ENCODE measurements at places on chromosomes 3 and 15.

GRCh38 chr3:27567251-27567650 is 83.1 kb upstream of the SLC4A7 start:
- DNase-seq = no peak

- peak; percentile 13 for DNase-seq
Observed at GRCh38 chr3:129282727-129283327, 4.2 kb downstream of the HMCES start.

DNA sequence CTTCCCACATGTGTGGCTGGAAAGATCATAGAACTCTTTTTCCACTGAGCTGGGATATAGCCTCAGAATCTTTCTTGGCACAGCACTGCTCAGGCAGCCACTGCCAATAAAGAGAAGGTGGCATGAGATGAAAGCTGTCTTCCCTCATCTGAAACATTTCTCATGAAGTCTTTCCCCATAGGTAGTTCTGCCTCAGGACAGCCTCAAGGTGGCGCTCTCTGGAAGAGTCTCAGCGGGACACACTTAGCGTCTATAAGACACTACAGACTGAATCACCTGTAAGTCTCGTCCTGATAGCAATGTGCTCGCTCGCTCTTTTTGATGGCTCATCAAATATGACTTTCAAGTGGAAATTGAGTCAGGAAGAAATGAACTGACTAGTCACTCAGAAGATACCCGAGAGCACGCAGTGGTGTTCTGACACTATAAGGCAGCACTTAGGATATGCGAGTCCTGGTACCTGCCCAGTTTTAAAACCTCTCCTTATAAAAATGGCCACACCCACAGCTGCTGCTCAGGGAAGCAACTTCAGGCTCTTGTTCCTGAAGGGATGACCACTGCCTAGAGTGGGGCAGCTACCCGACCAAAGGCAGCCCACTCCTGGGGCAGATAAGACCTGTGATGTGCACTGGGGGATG is 269.5 kb downstream of the SUCLG2 start:
- peak; percentile 20 for DNase-seq

DNA sequence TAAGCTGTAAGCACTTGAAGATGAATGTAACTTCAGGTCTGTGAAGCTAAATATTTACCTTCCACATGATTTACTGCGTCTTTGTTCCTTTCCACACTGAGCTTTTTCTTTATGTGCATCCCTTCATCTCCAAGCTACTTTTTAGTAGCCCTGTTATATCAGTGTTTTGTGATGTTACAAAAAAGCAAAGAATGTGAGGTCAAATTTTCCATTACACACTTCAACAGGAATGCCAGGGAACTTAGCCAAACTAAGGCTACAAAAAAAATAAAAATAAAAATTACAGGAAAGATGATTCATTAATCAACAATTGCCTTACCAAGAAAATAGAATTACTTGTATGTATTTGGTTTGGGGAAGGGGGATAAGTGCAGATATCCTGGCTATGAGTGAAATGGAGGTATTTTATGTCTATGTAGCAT is 73.0 kb downstream of the FILIP1L start:
- no peak for DNase-seq

- DNase-seq = no peak
Observed at GRCh38 chr3:115019900-115020299, 127.2 kb downstream of the ZBTB20 start.

DNA sequence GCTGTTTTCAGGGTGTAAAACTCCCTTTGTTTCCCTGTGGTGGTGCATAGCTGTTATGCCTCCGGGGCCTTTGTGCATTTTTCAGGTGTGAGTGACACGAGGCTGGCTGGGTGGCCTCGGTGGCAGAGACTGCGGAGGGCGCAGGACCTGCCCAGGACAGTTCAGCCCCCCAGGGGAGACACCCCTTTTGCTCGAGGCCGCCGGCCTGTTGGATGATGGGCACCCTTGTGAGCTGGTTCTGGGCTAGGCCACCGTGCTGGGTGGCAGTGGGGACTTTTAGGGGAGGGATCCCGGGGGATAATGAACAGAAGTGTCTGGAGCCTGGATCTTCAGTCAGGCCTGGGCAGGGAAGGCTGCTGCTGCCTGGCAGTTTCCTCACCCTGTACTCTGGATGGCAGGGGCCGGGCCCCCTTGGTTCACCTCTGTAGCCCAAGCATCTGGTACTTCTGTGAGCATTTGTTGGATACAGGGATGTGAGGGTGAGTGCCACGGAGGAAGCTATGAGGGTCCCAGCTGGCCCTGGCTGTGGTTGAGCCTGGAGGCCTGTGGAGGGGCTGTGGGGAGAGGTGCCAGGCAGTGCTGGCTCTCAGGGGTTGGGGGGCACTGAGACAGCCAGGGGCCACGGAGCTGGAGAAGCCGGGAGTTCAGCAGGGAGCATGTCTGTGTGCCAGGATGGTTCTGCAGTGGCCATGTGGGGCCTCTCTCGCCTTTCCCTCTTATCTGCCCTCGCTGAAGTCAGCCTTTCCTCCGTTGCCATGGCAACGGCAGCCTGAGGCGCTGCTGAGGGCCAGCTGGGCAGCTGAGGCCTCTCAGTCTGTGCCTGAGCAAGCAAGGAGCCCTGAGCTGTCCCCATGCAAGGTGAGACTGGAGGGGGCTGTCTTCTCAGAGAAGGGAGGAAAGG is 49.0 kb downstream of the KY start:
- no peak for DNase-seq
